ENCODE measurements at places on chromosomes 5 and 9.
A peak's percentile ranks its signal among the peaks of the same experiment; 100 is the strongest.

DNA sequence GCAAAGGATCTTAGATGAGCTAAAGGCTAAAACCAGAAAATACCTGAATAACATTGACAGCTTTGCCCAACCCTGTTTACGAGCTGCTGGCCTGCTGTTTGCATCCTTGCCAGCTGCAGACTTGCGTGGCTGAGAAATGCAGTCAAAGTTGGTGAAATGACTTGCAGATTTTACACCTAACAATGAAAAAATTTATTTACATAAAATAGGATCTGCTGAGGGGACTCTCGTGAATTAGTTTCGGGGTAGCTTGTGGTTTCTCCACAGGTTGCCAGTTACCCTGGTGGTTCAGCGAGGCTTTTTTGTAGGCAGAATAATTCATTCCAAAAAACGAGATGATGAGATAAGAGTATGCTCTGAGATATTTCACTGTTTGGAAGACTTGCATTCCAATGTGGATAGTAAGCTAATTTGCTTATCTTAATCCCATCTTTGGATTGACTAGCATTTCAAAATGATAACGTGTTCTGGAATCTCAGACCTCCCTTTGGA, 65.7 kb upstream of the FANCC start:
- DNase-seq = peak; percentile 66

GRCh38 chr5:14577971-14578370, 3.6 kb upstream of the OTULINL start:
- DNase-seq = no peak

GRCh38 chr5:122611406-122611805, 163.5 kb upstream of the SNX2 start:
- no peak for DNase-seq

DNA sequence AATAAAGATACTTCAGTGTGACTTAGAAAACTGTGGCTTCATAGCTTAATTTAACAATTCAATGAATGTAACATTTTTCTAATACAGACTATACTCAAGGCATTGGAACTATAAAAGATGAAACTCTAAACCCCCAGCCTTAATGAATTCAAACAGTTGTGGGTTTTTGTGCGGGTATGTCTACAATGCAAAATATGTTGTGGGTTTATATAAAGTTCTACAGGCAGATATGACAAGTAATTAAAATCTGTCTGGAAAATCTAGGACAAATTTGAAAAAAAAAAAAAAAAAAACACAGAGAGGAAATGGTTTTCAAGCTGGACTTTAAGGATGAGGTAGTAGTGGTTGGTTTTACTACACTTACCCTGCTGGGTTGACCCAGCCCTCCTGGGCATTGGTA, 467.5 kb upstream of the TLE4 start:
- DNase-seq = peak; percentile 83

- DNase-seq = peak; percentile 44
Measured at GRCh38 chr5:138138949-138139780, at the start of gene NME5. TSS of gene NME5 (minus strand) at chr5:138139428. CDS start at chr5:138138780, 648 bp downstream.

DNA sequence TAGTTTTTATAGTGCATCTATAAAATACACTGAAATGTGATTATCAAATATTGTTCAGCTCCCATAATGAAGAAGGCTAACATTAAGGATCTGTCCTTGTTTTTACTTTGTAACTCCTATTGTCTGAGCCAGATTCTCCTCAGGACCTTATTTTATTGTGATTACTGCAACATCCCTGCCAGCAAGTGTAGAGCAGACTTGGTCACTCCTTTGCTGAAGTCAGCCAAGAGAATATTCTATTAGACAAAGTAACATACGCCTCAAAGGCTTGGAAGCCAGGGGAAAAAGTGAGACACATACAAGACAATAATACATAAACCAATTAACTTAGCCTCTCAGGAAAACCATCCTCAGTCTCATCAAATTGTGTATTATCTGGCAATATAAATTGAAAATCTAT, 269.6 kb downstream of the ARL15 start:
- no peak for DNase-seq

GRCh38 chr5:89211836-89212235, 328.9 kb upstream of the MEF2C start:
- peak; percentile 85 for DNase-seq

DNA sequence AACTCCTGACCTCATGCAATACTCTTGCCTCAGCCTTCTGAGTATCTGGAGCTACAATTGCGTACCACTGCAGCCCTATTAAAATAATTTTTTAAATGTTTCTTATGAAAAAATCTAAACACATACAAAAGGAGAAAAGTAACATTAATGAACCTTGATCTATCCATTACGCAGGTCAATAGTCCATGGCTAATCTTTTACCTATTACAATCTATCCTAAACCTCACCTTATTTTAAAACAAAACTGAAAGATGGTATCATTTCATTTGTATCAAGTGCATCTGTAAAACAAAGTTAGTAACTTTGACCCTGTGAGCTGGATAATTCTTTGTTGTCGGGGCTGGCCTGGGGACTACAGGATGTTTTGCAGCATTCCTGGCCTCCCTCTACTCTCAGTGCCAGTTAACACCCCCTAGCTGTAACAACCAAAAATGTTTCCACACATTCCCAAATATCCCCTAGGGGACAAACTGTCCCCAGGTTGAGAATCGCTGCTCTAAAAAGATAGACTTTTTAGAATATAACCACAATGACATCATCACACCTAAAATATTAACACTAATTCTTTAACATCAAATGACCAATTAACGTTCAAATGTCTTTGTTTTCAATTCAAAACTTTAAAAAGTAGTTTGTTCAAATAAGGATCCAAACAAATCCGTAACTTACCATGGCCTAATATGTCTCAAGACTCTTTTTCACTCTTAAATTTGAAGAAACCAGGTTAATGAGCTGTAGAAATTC, 54.8 kb downstream of the RNF38 start:
- peak; percentile 6 for DNase-seq

DNA sequence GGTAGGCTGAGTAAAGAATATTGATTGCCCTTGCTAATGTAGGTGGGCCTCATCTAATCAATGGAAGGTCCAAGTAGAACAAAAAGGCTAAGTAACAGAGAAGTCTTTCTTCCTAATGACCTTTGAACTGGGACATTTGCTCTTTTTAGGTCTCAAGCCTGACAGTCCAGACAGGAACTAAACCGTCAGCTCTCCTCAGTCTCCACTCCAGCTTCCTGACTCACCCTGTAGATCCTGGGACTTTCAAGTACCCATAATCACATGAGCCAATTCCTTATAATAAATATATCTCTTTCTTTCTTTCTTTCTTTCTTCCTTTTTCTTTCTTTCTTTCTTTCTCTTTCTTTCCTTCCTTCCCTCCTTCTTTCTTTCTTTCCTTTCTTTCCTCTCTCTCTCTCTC, 479.5 kb upstream of the PAPPA start:
- DNase-seq = no peak

DNA sequence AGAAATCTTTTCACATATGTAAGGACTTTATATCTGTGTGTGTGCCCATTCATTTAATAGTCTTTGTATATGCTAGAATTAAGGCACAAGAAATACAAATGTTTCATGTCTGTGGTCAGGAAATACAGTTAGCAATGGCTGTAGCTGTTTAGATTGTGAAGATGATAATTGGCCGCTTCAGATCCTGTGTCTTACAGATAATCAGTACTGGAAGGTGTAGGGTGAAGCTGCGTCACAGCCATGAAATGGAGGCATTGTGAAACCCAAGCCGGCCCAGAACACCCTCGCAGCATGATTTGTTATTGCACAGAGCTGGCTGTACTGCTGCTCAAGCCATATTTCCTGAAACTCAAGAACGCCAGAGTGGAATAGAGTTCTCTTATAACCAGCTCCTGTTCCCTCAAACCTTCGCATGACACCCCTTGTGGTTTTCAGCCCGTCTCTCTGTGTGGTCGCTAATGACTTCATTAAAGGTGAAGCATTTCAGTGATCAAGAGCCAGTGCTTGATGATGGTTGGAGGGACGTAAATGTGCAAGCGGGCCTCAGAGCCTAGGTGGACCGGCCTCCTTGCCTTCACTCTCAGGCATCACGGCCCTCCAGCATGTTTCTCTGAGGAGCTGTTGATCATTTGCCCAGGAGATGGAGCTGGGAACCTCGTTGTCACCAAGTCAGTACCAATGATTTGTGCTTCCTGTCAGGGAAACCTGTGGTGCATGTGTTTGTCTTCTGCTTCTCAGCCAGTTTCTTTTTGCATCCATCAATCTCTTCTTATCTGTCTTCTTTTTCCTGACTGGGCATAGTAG, 80.1 kb downstream of the F2RL2 start:
- no peak for DNase-seq

DNA sequence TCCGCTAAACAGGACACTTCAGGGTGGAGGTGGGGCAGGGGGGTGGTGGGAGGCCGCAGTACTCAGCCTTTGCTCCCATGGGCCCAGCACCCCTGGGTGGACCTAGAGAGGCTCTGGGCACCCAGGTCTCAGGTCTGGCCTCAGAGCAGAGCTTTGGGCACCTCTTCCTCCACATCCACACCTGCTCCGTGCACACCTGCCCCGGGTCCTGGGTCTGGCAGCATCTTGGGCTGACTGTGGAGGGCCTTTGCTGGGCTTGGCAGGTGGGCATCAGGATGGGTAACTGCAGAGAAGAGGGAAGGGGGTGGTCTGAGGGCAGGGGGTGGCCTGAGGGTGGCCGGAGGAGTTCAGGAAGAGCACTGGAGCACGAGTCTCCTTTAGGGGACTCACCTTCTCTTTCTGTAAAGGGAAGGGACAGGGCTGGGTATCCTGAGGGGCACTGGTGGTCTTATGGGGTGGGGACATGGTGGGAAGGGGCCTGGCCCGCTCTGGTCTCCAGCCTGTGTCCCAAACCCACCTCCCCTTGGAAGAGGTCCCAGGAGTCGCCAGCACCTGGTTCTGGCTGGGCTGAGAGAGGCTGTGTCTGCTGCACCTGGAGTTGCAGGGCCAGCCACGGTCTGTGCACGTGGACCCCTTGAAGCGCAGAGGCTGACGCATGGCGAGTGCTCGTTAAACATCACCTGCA, 106.7 kb upstream of the IER5L start:
- no peak for DNase-seq

DNA sequence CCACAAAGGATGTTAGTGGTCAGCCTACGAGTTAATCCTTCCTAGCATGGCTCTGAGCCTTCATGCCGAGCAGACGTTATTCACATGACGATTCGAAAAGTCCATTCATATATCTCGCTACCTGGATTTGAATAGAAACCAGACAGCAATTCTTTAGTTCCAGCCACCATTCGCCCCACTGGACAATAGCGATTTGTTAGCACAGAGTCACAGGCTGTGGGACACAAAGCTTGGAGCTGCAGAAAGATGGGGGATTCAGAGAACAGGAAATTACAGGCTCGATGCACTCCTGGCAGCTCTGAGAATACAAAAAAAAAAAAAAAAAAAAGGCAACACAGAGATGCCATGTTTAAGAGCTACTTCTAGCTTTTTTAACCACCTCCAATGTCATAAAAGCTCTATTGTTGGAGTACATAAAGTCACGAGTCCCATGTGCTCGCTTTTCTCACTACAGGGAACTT, 110.7 kb downstream of the NR6A1 start:
- peak; percentile 75 for DNase-seq

GRCh38 chr5:98742396-98743073, 30.9 kb upstream of the RGMB start:
- peak; percentile 40 for DNase-seq

DNA sequence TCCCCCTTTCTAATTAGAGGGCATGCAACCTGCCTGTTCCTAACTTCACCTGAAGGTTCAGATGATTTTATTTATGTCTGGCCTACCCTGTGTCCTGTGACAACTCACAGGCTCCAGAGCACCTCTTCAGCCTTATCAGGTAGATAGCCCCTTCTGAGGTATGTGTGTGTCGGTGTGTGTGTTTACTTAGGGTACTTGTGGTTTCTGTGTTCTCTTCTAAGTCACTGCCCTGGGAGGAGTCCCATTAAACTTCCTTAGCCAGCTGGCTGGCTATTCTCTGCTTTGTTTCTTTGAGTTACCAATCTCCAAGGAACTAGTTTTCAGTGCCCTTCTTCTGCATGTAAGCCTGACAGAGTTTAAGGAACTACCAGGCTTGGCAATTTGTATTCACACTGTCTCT, 74.9 kb downstream of the UNC13B start:
- DNase-seq = no peak

DNA sequence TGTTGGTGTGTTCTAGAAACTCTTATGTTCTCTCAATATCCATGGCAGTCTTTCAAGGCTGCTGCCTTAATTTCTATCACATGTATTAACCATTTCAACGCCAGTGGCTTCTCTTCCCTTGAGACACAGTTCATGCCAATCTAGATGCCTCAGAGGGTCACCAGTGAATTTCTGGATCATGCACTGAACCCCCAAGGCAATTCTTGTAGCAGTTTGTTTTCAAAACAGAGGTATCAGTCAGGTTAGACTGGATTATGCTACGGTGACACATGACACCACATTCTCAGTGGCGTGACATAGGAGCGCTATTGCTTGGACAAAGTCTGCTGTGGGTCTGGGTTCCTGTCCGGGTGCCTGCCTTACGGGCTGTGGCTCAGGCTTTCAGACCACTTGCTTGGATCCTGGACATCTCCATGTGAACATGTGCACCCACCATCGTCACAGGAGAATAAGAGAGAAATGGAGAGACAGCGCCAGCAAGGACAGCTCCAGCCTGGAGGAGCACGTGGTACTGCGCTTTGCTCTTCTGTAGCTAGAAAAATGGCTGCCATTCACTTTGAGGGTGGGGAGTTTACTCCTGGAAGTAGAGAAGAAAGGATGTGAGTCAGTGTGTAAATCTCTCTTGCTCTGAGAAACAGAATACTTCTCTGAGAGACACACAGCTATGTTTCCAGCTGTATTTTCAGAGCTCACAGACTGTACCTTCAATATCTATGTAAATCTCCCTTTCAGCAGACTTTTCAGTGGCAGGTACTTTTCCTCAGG, 329.3 kb upstream of the ADCY2 start:
- DNase-seq = no peak

GRCh38 chr5:171813813-171814490, 28.3 kb downstream of the SMIM23 start:
- no peak for DNase-seq

GRCh38 chr5:141641634-141642267, 5.0 kb downstream of the RELL2 start:
- DNase-seq = peak; percentile 73

DNA sequence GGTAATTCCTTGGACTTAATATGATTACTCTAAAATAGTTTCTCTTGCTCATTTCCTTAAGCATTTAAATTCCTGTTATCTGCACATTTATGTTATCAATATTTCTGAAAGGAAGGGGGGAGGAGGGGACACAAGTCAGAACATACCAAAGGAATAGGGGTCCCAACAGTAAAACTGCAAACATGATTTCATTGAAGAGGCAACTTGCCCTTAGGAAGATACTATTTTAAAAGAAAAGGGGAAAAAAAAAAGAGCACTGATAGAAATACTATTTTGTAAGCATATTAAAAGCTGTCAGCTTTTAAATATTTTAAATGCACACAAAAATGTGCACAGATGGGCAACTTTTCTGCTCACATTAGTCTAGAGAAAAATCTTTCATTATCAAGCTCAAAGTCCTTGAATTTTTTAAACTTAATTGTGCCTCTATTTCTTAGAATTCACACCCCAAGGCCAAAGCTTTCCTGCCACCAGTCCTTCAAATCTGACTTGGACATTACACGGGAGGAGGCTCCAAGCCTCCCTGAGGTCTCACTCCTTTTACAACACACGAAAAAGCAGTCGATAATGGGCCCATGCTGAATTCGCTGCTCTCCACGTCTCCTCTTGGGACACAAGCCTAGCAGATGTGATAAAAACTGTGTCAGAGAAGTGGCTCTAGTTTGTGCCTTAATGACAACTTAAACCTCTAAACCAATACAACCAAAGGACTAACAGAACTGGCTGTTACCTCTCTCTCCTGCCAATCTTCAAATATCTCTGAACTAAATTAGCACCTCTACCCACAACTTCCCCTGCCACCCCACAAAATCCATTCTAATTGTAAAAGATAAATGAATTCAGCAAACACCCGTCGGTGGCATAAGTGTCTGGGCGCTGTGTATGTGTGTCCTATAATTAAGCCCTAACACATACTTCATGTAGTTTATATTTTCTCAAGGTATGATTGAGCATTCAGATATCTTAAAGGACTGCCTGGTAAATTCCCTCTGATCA, 154.3 kb downstream of the DENND1A start:
- DNase-seq = no peak
